Naive thymus-derived CD8-positive, alpha-beta T cell (primary cell): ENCODE measurements at places on chromosomes 1 and 21. TPM values are rescaled to one million over a fixed set of nuclear protein-coding genes. Genes with fewer than 3 reads are reported as not detected.
A peak's percentile ranks its signal among the peaks of the same experiment; 100 is the strongest.

GRCh38 chr1:73674945-73675561 lies 522.9 kb downstream of the LRRIQ3 start:
- DNase-seq = no peak

LINGO4 gene
- polyA plus RNA-seq = not detected

- DNase-seq = peak; percentile 26
These were observed 1.5 kb downstream of the STUM start for GRCh38 chr1:226549937-226550671.

GRCh38 chr1:184156521-184157393 lies 105.2 kb downstream of the TSEN15 start:
- DNase-seq = no peak

GUCA2B gene
- not detected for polyA plus RNA-seq

CNR2 gene
- 0.57 TPM for polyA plus RNA-seq

GJB4 gene
- polyA plus RNA-seq = not detected

GRCh38 chr1:75136921-75137641 lies 2.9 kb downstream of the LHX8 start:
- no peak for DNase-seq

DNA sequence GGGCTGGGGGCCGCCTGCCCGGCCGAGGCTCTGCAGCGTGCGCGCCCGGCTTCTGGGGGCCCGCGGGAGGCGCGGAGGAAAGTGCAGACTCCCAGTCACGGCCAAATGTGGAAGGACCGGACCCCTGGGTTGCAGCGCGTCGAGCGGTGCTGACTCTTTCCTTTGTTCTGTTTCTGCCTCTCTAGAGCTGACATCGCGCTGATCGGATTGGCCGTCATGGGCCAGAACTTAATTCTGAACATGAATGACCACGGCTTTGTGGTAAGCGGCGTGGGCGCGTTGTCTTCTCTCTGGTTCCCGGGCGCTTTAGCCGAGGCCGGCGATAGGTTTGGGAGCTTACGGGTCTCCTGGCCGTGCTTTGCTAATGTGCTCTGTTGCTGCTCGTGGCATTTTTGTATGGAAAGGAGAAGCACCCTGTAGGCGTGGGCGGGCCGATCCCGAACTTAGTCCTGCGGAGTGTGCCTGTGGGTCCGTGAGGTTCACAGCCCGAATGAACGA lies 629 bp downstream of the PGD start:
- DNase-seq = no peak

GRCh38 chr1:151393583-151393982 lies 5.8 kb upstream of the PSMB4 start:
- no peak for DNase-seq

- no peak for DNase-seq
These were observed 8.6 kb downstream of the TMEM81 start for GRCh38 chr1:205075642-205076155.

- DNase-seq = no peak
These were observed 50.1 kb downstream of the ADAMTS5 start for GRCh38 chr21:26916799-26917198.

MROH7 gene
- not detected for polyA plus RNA-seq

- DNase-seq = no peak
These were observed 78.2 kb upstream of the TENT5C start for GRCh38 chr1:117527566-117528102.

GRCh38 chr1:1069056-1069710 lies 4.9 kb downstream of the RNF223 start:
- peak; percentile 96 for DNase-seq

DNA sequence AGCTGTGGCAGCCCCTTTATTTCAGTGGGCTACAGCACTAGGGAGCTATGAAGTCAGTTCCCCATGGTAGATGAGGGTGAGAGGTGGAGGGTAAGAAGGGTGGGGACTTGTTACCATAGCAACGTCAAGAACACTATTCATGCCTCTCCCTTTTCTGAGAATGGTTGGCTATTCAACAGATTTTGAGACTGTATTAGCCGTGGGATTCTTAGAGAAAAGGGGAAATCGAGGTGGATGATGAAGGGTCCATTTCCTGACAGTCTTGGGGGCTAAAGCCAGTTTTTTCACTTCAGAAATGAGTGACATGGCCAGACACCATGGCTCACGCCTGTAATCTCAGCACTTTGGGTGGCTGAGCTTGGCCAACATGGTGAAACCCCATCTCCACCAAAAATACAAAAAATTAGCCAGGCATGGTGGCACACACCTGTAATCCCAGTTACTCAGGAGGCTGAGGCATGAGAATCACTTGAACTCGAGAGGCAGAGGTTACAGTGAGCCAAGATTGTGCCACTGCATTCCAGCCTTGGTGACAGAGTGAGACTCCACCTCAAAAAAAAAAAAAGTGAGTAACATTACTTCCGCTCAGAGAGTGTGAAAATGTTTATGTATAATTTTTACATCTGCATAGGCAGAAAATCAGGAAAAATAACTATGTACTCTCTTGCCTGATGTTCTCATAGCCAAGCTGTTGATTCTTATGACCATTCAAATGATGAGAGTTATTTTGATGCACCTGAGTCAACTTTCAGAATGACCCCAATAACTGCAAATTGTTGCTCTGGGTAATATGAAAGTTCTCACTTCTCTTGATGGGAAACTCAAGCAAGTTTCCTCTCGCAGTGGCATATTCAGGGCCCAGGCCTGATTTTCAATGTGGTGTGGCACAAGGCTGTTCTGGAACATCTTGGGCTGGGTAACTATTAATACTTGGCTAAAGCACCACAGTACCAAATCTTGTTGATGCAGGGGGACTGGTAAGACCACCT lies 23.2 kb upstream of the RGSL1 start:
- no peak for DNase-seq

- no peak for DNase-seq
These were observed 486.7 kb upstream of the ZP4 start for GRCh38 chr1:238377280-238377919.
